Epithelial cell of alveolus of lung (primary cell): ENCODE measurements at places on chromosomes 6 and 20. TPM values are rescaled to one million over a fixed set of nuclear protein-coding genes. Genes with fewer than 3 reads are reported as not detected.

Gene ADGRF4
- 0.91 TPM in 1 of 2 replicates, not detected in the other for total RNA-seq

Gene METTL24
- total RNA-seq = not detected in 2 replicates

Gene ECT2L
- total RNA-seq = not detected in 2 replicates

Gene FAXC
- total RNA-seq = 2.2 and 3.8 TPM in 2 replicates

Gene PRR18
- 0.13 TPM in 1 of 2 replicates, not detected in the other for total RNA-seq

Gene BMP2
- 11.2 and 22.0 TPM in 2 replicates for total RNA-seq

Gene BTN1A1
- total RNA-seq = not detected in 2 replicates

Gene SLPI
- 4.9 TPM in 1 of 2 replicates, not detected in the other for total RNA-seq

Gene TREML2
- total RNA-seq = under 0.01 TPM in 1 of 2 replicates, not detected in the other

Gene DDR1
- 24.4 and 36.8 TPM in 2 replicates for total RNA-seq

Gene UBE3D
- total RNA-seq = 5.9 and 8.6 TPM in 2 replicates

Gene PTGIS
- total RNA-seq = 3.6 and 6.3 TPM in 2 replicates

Gene WFDC2
- total RNA-seq = 0.26 TPM in 1 of 2 replicates, not detected in the other

Gene TRAPPC3L
- not detected in 2 replicates for total RNA-seq

Gene KHDC1L
- not detected in 2 replicates for total RNA-seq

Gene EBF4
- total RNA-seq = 3.7 and 7.3 TPM in 2 replicates

Gene AKAP12
- 70.9 and 129 TPM in 2 replicates for total RNA-seq

Gene DNPH1
- total RNA-seq = 103 and 117 TPM in 2 replicates

Gene BMP6
- total RNA-seq = 1.2 and 1.7 TPM in 2 replicates

Gene PTPRA
- total RNA-seq = 32.7 and 36.3 TPM in 2 replicates

Gene PPIL1
- 17.8 and 32.3 TPM in 2 replicates for total RNA-seq

Gene SNAI1
- 11.7 and 12.4 TPM in 2 replicates for total RNA-seq

Gene FILIP1
- 0.26 and 0.32 TPM in 2 replicates for total RNA-seq

Gene FERMT1
- 0.88 and 13.2 TPM in 2 replicates for total RNA-seq

Gene HLA-DRB1
- total RNA-seq = not detected in 2 replicates

Gene TMEM170B
- 0.88 and 1.0 TPM in 2 replicates for total RNA-seq

Gene MAFB
- total RNA-seq = 0.39 and 3.0 TPM in 2 replicates

Gene PAX1
- total RNA-seq = not detected in 2 replicates

Gene PI16
- under 0.01 TPM in 1 of 2 replicates, not detected in the other for total RNA-seq

Gene PDSS2
- 8.8 and 19.2 TPM in 2 replicates for total RNA-seq

Gene PRDM1
- 1.8 and 4.3 TPM in 2 replicates for total RNA-seq

Gene NAPB
- total RNA-seq = 1.8 and 4.6 TPM in 2 replicates

Gene CGA
- not detected in 2 replicates for total RNA-seq

Gene IMPG1
- 0.26 TPM in 1 of 2 replicates, not detected in the other for total RNA-seq

Gene SEMG1
- total RNA-seq = not detected in 2 replicates

Gene SLC17A9
- 3.0 and 17.1 TPM in 2 replicates for total RNA-seq

Gene MYCT1
- total RNA-seq = 0.48 and 1.4 TPM in 2 replicates

Gene COL21A1
- total RNA-seq = 1.0 and 9.6 TPM in 2 replicates

Gene CRISP3
- not detected in 2 replicates for total RNA-seq

Gene PDE10A
- total RNA-seq = 2.3 and 44.2 TPM in 2 replicates

Gene C4B
- 0.39 and 9.3 TPM in 2 replicates for total RNA-seq
